ENCODE measurements at places on chromosomes 4 and X. TPM values are rescaled to one million over a fixed set of nuclear protein-coding genes. Genes with fewer than 3 reads are reported as not detected.
A peak's percentile ranks its signal among the peaks of the same experiment; 100 is the strongest.

DNA sequence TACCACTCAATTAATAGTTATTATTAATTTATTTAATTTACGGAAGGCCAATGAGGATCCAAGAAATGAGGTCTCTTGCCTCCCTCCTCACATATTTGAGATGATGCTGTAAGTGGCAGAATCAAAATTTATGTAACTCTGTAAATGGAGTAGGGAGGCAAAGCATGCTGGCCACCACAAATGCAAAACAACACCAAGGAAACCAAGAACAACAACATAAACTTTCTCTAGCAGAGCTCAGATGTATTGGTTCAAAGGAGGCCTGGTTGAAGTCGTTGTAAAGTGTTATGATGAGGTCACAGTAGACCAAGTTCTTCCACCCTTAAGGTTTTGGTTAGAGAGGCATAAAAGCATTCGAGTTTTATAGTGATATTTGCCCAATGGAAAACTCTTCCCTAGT, 194.8 kb upstream of the FAT1 start:
- no peaks in the 10 kb centered on the region for H3K36me3 ChIP-seq
- DNase-seq = no peak
- H3K4me1 ChIP-seq = peaks cover 9% of the 10 kb centered on the region
- no peaks in the 10 kb centered on the region for H3K27me3 ChIP-seq
- H3K27ac ChIP-seq = no peak overlapping the region

DNA sequence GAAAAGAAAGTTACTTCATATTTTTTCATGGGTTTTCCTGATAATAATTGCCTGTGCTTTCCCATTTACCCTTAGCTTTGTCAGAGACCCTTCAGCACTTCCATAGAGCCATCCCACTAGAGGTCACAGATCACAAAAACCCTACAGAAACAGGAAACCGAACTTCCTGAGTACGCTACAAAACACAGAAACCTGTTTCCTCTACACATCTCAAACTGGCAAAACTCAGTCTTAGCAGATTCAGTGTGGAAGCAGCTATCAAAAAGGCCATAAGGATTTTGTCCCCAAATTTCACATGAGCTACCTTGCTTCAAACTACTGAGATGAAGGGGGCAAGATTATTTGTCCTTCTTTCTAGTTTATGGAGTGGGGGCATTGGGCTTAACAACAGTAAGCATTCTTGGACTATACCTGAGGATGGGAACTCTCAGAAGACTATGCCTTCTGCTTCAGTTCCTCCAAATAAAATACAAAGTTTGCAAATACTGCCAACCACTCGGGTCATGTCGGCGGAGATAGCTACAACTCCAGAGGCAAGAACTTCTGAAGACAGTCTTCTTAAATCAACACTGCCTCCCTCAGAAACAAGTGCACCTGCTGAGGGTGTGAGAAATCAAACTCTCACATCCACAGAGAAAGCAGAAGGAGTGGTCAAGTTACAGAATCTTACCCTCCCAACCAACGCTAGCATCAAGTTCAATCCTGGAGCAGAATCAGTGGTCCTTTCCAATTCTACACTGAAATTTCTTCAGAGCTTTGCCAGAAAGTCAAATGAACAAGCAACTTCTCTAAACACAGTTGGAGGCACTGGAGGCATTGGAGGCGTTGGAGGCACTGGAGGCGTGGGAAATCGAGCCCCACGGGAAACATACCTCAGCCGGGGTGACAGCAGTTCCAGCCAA, at the start of gene MMRN1:
TSS of gene MMRN1 (plus strand) at position 206 of the 902 bp plus-strand sequence. CDS start at position 324, 118 bp downstream.
- H3K27ac ChIP-seq = no peak within 1 kb of the TSS
- no peaks in the 10 kb centered on the region for H3K36me3 ChIP-seq
- H3K27me3 ChIP-seq = no peaks in the 10 kb centered on the region
- H3K4me3 ChIP-seq = no peak within 1 kb of the TSS

DNA sequence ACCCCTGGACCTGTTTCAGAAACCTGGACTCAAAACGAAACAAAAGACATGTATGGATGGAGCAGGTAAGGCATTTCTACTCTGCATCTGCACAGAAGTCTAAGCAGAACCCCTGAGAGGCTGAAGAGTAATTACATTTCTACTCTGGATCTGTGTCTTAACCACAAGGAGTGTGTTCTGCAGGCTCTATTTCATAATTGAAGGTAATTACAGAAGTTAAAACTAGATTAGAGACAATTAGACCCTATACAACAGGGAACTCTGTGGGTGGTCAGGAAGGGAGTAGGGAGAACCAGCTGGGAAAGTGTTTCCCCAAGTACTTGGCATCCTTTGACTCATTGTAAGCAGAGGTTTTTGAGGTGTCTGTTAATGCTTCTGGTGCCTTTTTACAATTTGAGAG, 69.8 kb downstream of the IGSF1 start:
- no peaks in the 10 kb centered on the region for H3K4me1 ChIP-seq
- DNase-seq = no peak
- no peak overlapping the region for H3K27ac ChIP-seq
- H3K36me3 ChIP-seq = no peaks in the 10 kb centered on the region
- H3K27me3 ChIP-seq = no peaks in the 10 kb centered on the region

DNA sequence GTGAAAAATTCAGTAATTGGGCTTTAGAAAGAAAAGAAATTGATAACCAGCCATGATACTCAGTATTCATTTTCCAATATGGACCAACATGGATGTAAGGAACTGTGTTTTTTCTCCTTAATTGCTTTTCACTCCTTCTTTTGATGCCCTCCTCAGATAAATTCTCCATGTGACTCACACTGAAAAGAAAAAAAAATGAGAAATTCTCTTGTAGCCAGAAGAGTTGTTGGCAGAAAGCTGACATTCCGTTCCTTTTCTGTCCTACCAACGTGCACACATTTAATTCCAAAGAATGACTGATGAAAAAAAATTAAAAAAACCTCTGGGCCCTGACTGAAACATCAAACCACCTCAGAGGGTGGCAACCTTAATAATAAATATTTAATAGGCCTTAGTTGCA, 153.1 kb downstream of the AMELX start:
- peaks cover 7% of the 10 kb centered on the region for H3K4me1 ChIP-seq
- H3K4me3 ChIP-seq = no peak overlapping the region
- H3K36me3 ChIP-seq = no peaks in the 10 kb centered on the region
- H3K27ac ChIP-seq = no peak overlapping the region
- no peaks in the 10 kb centered on the region for H3K27me3 ChIP-seq

GRCh38 chrX:68697465-68698125, 50.1 kb downstream of the STARD8 start:
- peaks cover 14% of the 10 kb centered on the region for H3K27me3 ChIP-seq
- H3K36me3 ChIP-seq = no peaks in the 10 kb centered on the region
- no peak for DNase-seq
- H3K4me1 ChIP-seq = no peaks in the 10 kb centered on the region

DNA sequence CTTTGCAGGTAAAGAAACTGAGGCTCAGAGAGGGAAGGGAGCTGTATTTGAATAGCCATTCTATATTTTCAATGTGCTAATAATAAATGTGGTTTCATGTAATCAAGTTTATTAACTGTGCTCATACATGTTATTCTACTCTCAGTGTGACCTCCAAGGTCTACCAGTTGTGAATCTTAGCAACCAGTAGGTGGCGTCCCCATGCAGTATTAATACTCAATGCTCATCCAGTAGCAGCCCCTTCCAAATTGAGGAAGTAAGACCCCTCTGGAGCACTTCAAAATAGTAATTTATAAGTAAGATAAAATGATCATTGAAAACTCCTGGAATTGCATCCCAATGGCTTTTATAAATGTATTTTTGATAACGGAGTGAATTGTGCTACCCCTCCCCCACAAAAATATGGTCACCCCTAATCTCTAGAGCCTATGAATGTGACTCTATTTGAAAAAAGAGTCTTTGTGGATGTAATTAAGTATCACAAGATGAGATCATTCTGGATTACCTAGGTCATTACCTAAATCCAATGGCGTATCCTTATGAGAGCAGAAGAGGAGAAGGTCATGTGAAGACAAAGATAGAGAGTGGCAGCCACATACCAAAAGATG, 20.4 kb upstream of the SEPSECS start:
- H3K4me3 ChIP-seq = no peak overlapping the region
- no peaks in the 10 kb centered on the region for H3K36me3 ChIP-seq
- no peaks in the 10 kb centered on the region for H3K27me3 ChIP-seq
- no peak overlapping the region for H3K27ac ChIP-seq
- peaks cover 2% of the 10 kb centered on the region for H3K4me1 ChIP-seq

GRCh38 chrX:109890910-109891502, 111.9 kb upstream of the TMEM164 start:
- H3K4me1 ChIP-seq = peaks cover 2% of the 10 kb centered on the region
- H3K36me3 ChIP-seq = no peaks in the 10 kb centered on the region
- DNase-seq = peak; percentile 59
- no peak overlapping the region for H3K4me3 ChIP-seq
- H3K27me3 ChIP-seq = peaks cover 10% of the 10 kb centered on the region

- no peak overlapping the region for H3K27ac ChIP-seq
- no peaks in the 10 kb centered on the region for H3K4me1 ChIP-seq
- no peak for DNase-seq
These were observed 20.5 kb downstream of the TMEM187 start for GRCh38 chrX:153993079-153993478.

GRCh38 chrX:148572337-148572736, 71.9 kb downstream of the AFF2 start:
- H3K27me3 ChIP-seq = no peaks in the 10 kb centered on the region
- DNase-seq = no peak
- H3K36me3 ChIP-seq = no peaks in the 10 kb centered on the region
- no peaks in the 10 kb centered on the region for H3K4me1 ChIP-seq
- H3K4me3 ChIP-seq = no peak overlapping the region

DNA sequence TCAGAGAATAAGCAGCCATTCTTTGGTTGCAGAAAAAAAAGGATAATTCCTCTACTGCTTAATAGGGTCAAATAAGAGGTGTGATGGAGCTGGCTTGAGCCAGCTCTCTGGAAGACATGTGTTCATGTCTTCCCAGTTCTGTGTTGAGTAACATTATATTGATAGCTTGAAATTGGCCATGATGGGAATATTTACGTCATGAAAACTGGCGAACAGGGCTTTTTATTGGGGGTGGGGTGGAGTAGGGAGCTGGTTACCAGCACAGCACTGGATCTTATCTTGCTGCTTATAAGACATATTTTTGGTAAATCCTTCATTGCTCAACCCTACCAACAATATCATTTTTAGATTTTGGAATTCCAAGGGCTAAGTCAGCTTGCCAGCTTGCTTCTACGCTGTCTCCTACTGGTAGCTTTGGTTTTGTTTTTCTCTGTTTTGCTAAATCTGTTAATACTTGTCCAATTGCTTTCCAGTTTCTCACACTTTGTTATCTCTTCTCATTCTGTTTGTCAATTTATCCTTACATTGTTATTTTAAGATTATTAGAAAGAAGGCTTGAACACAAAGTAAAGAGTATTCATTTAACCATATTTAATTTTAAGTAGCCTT, 25.3 kb upstream of the GBA3 start:
- H3K4me3 ChIP-seq = no peak overlapping the region
- H3K36me3 ChIP-seq = no peaks in the 10 kb centered on the region
- H3K4me1 ChIP-seq = no peaks in the 10 kb centered on the region

DNA sequence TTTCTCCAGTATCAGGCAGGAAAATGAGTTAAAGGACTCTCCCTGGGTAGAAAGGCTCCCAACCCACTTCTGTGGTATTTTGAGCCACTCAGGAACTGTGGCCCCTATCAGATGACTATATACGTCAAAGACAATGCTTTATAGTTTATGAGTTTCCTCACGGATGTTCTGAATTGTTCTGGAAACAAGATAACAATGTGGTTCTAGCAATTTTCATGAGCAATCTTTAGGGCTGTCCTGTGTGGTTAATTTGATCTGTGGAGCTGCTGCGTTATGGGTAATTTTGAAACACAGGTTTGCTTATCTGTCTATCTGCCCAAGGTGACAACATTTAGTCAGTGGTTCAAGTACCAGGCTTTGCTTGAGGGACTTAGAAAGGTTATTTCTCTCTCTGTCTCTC, 46.7 kb upstream of the IL2 start:
- no peaks in the 10 kb centered on the region for H3K4me1 ChIP-seq
- H3K27ac ChIP-seq = no peak overlapping the region
- DNase-seq = no peak
- H3K27me3 ChIP-seq = peaks cover 3% of the 10 kb centered on the region
- no peak overlapping the region for H3K4me3 ChIP-seq

DNA sequence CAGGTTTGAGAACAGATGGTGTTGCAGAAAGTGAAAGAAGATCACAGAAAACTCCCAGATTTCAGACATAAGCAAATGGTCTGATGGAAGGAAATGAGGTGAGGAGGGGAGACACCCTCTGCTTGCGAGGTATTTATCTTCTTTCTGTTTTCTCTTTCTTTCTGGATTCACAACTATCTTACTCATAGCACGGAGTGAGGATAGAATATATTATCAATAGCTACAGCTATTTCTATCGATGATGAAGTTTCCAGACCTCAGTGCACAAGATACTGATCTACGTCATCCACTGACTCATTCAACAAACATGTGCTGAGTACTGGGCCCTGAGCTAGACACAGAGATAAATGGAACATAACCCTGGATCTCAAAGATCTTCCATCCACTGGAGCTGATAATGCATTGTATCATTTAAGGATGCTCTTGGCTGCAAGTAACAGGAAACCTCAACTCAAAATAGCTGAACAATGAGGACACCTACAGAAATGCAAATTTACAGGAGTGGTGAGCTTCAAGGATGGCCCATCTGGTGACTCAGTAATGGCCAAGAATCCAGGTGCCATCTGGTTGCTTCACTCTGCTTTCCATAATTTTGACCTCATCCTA, 21.2 kb downstream of the SLC2A9 start:
- H3K27ac ChIP-seq = no peak overlapping the region
- no peaks in the 10 kb centered on the region for H3K36me3 ChIP-seq
- H3K27me3 ChIP-seq = no peaks in the 10 kb centered on the region
- H3K4me3 ChIP-seq = no peak overlapping the region
- peak; percentile 17 for DNase-seq

- no peaks in the 10 kb centered on the region for H3K27me3 ChIP-seq
- H3K27ac ChIP-seq = no peak overlapping the region
- no peaks in the 10 kb centered on the region for H3K4me1 ChIP-seq
- H3K4me3 ChIP-seq = no peak overlapping the region
These were observed 120.7 kb downstream of the NKX6-1 start for GRCh38 chr4:84378356-84378755.

DNA sequence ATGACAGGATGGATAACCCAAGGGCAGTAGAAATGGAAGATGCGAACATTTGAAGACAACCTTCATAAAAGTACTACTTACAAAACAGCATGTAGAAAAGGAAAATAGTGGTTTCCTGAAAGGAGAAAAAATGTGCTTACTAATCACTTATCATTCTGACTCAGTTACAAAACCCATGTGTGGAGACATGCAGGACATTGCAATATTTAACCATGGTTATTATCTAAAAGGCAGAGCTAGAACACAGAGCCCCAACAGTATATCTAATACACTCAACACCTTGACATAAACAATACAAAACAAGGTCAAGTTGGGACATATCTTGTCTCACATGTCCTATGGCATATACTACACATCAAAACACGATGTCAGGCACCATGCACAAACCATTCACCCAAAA, 55.9 kb downstream of the EIF4E start:
- H3K27me3 ChIP-seq = no peaks in the 10 kb centered on the region
- DNase-seq = peak; percentile 35
- peaks cover 3% of the 10 kb centered on the region for H3K36me3 ChIP-seq
- no peaks in the 10 kb centered on the region for H3K4me1 ChIP-seq

Gene ENAM
- total RNA-seq = under 0.01 TPM

Gene WDR17
- total RNA-seq = 0.83 TPM

Gene SERTM2
- total RNA-seq = under 0.01 TPM

Gene NPY1R
- under 0.01 TPM for total RNA-seq

Gene TLR1
- total RNA-seq = 1.1 TPM

Gene KLHL13
- 13.6 TPM for total RNA-seq

Gene C4orf51
- not detected for total RNA-seq

Gene GRIA2
- total RNA-seq = not detected

Gene ASB11
- total RNA-seq = not detected

Gene CXorf49
- not detected for total RNA-seq

Gene TMPRSS11D
- total RNA-seq = not detected

Data from IMR-90 (cell line).